ENCODE measurements at places on chromosomes 7 and 10.

DNA sequence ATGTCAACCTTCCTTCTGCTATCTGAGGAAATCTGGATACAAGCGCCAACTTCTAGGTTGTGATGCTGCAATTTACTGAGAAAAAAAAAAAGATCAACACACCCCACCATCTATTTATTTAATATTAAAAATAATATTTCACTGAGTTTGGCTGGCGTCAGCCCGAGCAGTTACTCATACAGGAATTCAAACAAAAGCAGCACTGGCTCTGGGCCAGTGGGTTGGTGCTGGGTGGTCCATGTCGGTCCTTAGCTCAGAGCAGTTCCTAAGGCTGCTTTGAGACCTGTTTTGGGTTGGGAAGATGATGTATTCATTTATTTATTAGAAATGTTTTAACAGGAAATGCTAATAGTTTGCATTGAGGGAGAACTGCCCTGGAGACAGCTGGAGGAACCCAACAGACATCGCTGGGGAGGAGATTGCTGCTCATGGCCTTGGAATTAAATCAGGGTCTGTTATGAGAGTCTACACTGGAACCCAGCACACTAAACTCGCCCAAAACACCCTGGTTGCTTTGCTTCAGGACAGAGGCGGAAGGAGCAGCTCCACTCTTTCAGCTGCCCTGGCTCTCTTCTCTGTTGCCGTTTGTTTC is 36.3 kb upstream of the GOT1 start:
- DNase-seq: no peak

DNA sequence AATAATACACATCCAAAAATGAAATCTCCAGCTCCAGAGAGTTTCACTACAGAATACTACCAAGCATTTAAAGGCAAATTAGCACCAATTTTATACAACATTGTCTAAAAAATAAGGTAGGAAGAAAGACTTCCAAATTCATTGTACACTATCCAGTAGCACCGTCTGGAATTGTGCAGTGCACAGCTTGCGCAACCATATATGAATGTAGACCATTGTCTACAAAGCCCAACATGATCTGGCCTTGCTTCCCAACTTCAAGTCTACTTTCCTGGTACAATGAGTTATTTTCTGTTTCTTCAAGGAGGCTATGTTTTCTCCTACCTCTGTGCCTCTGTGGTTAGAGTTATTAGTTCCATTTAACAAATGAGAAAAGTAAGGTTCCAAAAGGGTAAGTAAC is 115.4 kb upstream of the FOXK1 start:
- DNase-seq: no peak

DNA sequence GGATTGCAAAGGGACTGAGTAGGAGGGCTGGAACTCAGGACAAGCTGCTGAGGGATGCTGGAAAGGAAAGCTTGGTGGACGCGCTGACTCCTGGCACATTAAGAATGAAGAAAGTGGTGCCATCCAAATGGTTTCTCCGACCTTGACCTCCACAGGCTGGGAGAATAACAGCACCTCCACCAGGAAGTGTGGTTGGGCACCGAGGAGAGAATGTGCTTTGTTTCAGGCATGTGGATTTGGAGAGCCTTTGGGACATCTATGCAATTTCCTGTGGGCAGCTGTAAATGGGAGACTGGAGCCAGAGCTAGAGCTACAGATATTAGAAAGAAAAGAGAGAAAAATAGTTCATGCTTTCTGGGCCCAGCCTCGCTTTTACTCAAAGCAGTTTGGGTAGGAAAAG is 29.8 kb upstream of the HABP2 start:
- DNase-seq: no peak

GRCh38 chr10:62528441-62528840 is 154.3 kb downstream of the ZNF365 start:
- DNase-seq: no peak

- no peak for DNase-seq
Measured at GRCh38 chr10:69062901-69063300, 25.0 kb upstream of the SRGN start.

- DNase-seq: no peak
Measured at GRCh38 chr7:36777062-36777461, 52.8 kb upstream of the AOAH start.

GRCh38 chr7:129644634-129645230 is 33.2 kb downstream of the NRF1 start:
- peak; percentile 20 for DNase-seq

- DNase-seq: no peak
Measured at GRCh38 chr10:5068274-5068984, 25.8 kb upstream of the AKR1C3 start.

GRCh38 chr7:54426406-54426805 is 115.8 kb upstream of the VSTM2A start:
- no peak for DNase-seq

GRCh38 chr10:30057421-30057841 is 2.0 kb downstream of the JCAD start:
- DNase-seq: no peak

DNA sequence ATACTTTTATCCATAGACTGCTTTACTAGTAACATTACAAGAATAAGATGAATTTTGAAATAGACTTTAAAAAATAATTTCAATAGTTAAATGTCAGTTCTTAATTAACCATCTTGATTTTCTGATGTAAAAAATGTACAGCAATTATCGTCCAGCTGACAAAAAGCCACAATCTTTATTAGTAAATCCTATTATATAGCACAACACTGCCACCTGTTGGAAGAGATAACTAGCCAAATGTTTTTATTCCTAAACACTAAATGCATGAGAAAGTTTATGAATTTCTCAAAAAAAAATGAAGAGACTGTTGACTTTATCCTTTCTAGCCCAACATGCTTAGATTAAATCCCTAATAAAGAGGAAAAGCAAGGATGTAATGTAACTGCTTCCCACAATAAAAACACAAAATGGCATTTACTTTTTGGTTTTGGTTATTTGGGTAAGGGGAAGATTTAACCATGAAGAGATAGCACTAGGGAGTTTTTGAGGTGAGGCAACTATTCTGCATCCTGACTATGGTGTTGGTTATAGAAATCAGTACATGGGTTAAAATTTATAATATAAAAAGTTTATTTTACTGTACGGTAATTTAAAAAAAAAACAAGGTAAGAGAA is 8.0 kb downstream of the COA1 start:
- no peak for DNase-seq

- DNase-seq: no peak
Measured at GRCh38 chr7:90692396-90692795, 96.3 kb downstream of the CDK14 start.

DNA sequence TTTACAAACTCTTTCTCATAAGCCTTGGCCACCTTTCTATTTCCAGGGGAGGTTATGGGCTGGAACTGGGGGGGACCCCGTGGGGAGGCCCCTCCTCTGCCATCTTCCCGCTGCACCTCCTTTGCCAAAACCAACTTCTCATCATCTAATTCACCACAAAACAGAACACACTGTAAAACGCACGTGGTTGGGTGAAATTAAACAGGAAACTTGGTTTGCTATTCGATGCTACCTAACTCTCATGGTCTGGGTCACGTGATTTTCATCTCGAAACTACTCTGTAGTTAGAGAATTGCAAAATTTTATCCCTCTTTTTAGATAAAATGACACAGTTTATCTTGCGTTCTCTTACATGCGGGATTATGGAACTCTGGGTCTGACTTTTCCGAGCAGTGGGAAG is 242.0 kb downstream of the ZMYND11 start:
- no peak for DNase-seq

- DNase-seq: no peak
Measured at GRCh38 chr7:150645259-150646020, 13.3 kb upstream of the GIMAP6 start.

- peak; percentile 15 for DNase-seq
Measured at GRCh38 chr10:11875494-11876281, 52.5 kb downstream of the PROSER2 start.

DNA sequence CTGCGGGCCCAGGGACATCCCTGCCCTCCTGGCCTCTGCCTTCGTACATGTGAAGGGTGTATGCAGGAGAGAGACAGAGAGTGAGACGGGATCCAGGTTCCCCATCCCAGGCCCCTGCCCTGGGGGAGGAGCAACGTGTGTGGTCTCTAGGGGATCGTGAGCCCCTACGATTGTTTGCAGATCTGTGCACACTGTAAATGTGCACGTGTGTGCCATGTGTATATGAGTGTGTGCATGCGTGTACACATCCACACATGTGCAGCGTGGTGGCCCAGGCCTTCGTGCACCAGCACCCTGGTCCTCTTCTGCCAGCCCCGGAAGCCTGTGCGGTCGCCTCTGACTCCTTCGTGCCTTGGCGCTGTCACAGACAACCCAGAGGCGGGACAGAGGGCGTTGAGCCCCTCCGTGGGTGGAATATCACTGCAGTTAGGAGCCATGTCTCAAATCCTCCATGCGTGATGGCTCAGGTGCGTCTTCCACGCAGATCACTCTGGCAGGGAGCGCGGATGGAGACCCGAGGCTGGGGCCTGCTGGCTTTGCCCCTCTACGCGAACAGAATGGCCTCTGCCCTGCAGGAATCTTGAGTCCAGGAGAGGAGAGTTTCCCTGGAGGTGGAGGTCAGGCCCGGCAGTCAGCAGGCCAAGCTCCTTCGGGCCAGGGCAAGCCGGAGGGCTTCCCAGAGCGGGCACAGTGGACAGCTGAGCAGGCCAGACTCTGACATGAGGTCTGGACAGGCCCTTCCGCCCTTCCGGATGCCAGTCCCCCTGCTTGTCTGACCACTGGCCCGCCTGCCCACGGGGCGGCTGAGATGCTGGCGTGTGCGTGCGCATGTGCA is 97.5 kb downstream of the UNCX start:
- DNase-seq: no peak

- DNase-seq: no peak
Measured at GRCh38 chr10:4035599-4035945, 250.6 kb upstream of the KLF6 start.

DNA sequence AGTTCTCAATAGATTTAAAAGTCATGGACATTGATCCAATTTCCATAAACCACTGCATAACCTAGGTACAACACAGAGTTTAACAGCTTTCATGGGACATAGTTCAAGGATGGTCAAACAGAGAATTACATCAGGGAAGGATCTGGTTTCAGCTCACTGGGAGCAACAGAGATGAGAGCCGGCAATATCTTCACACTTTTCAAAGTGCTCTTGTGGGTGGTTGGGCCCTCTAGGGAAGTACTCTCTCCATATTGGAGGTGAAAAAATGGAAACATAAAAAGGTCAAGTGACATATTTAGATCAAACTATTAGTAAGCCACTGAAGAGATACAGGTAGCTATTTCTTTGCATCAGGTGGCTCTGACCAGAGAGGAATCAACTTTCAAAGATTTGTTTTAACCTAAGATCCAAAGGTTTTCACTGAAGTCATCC is 61.8 kb upstream of the LRRN3 start:
- no peak for DNase-seq

DNA sequence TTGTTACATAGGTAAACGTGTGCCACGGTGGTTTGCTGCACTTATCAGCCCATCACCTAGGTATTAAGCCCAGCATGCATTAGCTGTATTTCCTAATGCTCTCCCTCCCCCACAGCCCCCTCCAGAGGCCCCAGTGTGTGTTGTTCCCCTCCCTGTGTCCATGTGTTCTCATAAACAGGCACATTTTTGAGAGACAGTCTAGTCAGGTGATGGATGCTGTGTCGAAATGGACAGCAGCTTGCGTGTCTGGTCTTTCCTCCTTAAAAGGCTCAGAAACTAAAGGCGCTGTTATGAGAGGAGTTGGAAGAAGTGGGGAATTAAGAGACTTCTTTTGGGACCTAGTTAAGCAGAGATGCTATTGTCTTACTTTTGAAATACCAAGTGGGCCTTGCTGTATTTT is 296.0 kb downstream of the BBS9 start:
- DNase-seq: no peak

DNA sequence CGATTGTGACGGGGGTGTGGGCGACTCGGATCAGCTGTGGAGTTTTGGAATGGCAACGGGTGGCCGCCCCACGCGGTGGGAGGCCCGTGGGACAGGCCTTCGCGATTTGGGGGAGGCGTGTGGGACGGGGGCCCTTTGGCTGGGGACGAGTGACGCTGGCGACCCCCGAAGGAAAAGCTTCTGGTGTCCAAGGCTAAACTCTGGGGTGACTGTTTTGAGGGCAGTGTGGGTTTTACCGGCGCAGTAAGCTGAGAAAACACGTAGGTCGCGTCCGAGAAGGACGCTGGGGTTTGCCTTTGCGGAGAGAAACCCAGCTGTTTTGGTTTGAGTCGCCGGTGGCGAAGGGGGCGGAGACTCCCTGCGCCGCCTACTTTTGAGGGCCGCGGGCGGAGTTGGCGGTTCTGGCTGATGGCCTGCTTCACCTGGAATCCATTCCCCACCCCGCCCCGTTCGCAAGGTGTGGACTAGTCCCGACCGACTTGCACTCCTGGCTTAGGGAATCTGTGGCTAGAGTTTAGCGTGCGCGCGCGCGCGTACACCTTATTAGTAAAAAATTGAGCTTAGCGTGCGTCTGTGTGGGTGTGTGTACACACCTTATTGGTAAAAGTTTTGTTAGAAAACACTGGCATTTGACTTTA is 606 bp downstream of the TAX1BP1 start:
- DNase-seq: peak; percentile 29

GRCh38 chr10:11773761-11774441 is 31.7 kb downstream of the ECHDC3 start:
- no peak for DNase-seq

- DNase-seq: no peak
Measured at GRCh38 chr7:106347229-106347833, 62.5 kb upstream of the NAMPT start.

GRCh38 chr10:34985823-34986222 is 104.3 kb downstream of the CUL2 start:
- no peak for DNase-seq

GRCh38 chr10:25068152-25069058 is 52.0 kb downstream of the THNSL1 start:
- DNase-seq: peak; percentile 11

DNA sequence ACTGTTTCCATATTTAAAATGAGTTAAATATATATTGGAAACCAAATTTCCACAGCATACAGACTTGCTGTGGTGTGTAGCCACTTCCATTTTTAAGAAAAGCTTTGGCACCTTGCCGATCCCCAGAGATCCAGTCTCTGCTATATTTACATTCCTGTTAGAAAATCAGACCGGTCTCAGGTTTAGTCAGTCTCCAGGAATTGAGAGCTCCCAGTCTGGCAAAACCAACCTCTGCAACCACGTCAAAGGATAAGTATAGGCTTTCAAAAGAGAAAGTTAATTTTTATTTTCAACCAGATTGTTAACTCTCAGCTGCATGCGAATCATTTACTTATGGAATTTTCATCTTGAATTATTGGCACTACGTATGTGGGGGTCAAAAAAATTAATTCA is 28.2 kb downstream of the PUS7 start:
- peak; percentile 95 for DNase-seq

- DNase-seq: no peak
Measured at GRCh38 chr10:43130770-43131171, 7.5 kb upstream of the CSGALNACT2 start.

DNA sequence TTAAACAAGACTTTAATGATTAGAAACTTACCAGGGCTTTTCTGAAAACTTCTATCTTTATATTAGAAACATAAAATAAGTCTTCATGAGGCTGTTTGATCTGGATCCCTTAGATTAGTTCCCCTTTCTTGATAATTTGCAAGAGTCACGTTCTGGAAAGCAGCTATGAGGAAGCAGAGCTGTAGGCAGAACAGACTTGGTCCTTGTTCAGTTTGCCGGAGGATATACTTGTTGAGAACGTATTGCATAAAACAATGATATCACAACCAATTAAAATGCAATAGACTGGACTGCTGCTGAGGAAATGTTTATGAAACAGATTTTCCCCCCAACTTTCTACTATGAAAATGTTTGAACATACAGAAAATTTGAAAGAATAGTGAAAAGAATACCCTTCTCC is 2.8 kb downstream of the SAMD9L start:
- no peak for DNase-seq

- DNase-seq: no peak
Measured at GRCh38 chr7:110675383-110676103, 415.4 kb upstream of the LRRN3 start.

GRCh38 chr10:6197321-6197720 is 5.4 kb upstream of the PFKFB3 start:
- DNase-seq: no peak
